Thoracic aorta (tissue), 2 donors: ENCODE measurements at places on chromosomes 7 and 10. TPM values are rescaled to one million over a fixed set of nuclear protein-coding genes. Genes with fewer than 3 reads are reported as not detected.

SFTPA1 gene
- total RNA-seq = not detected

COL28A1 gene
- 2.4 TPM for total RNA-seq

NKX2-3 gene
- not detected for total RNA-seq

- no peak overlapping the region for H3K4me3 ChIP-seq
- H3K36me3 ChIP-seq = peaks cover 21% of the 10 kb centered on the region
- H3K4me1 ChIP-seq = peaks cover 11% of the 10 kb centered on the region
- no peak for DNase-seq
Observed at GRCh38 chr10:102613286-102613685, 31.0 kb upstream of the TRIM8 start.

GRCh38 chr10:129683920-129684319 lies 216.9 kb downstream of the MGMT start:
- no peaks in the 10 kb centered on the region for H3K36me3 ChIP-seq
- H3K4me3 ChIP-seq = no peak overlapping the region
- no peaks in the 10 kb centered on the region for H3K27me3 ChIP-seq
- DNase-seq = no peak
